Body of pancreas (tissue), 4 donors: ENCODE measurements at places on chromosomes 3 and 15.

DNA sequence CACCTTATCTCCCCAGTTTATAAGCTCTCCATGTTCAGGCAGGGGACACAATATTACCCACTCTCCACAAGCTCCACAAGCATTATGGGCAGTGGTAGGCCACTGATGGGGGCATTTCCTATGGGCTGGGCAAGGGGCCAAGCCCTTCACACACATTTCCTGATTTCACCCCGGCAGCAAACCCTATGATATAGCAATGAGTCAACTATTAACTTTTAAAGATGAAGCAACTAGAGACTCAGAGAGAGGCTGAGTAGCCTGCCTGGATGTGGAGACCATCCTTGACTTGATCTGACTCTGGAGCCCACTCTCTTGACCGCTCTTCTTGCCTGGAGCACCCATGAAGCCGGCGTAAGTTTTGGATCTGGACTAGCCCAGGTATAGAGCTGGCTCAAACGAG, 27.4 kb downstream of the FOXL2NB start:
- H3K4me1 ChIP-seq = no peaks in the 10 kb centered on the region
- no peak for DNase-seq
- no peak overlapping the region for H3K4me3 ChIP-seq
- no peaks in the 10 kb centered on the region for H3K36me3 ChIP-seq
- H3K27ac ChIP-seq = no peak overlapping the region
- H3K27me3 ChIP-seq = no peaks in the 10 kb centered on the region

GRCh38 chr3:32698506-32698905, 13.5 kb downstream of the CNOT10 start:
- H3K36me3 ChIP-seq = no peaks in the 10 kb centered on the region
- no peak overlapping the region for H3K27ac ChIP-seq
- H3K27me3 ChIP-seq = no peaks in the 10 kb centered on the region
- no peak for DNase-seq

DNA sequence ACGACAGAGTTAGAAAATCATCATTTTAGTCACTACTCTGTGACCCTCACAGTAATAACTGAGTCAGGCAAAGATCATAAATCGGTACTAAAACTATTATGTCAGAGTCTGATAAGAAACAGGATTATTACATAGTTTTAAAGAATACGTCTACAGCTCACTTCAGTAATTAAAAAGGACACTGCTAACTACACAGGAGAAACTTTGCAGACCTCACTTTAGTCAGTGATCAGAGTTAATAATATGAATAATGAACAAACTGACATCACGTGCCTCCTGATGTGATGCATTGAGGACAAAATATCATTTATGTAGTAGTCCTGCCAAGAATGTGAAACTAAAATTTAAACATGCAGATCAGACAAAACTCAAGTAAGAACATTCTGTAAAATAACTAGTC, 162.2 kb downstream of the PCCB start:
- DNase-seq = no peak
- H3K27ac ChIP-seq = no peak overlapping the region
- no peaks in the 10 kb centered on the region for H3K27me3 ChIP-seq
- no peak overlapping the region for H3K4me3 ChIP-seq
- no peaks in the 10 kb centered on the region for H3K4me1 ChIP-seq
- H3K36me3 ChIP-seq = no peaks in the 10 kb centered on the region

GRCh38 chr3:141482245-141482922, 4.4 kb upstream of the RASA2 start:
- no peak overlapping the region for H3K27ac ChIP-seq
- H3K4me1 ChIP-seq = peaks cover 11% of the 10 kb centered on the region

- no peaks in the 10 kb centered on the region for H3K36me3 ChIP-seq
- DNase-seq = no peak
- no peak overlapping the region for H3K4me3 ChIP-seq
- peak overlapping the region; percentile 25 for H3K27ac ChIP-seq
- H3K27me3 ChIP-seq = no peaks in the 10 kb centered on the region
- H3K4me1 ChIP-seq = peaks cover 83% of the 10 kb centered on the region
Measured at GRCh38 chr15:40096094-40096891, 12.4 kb downstream of the BMF start.

DNA sequence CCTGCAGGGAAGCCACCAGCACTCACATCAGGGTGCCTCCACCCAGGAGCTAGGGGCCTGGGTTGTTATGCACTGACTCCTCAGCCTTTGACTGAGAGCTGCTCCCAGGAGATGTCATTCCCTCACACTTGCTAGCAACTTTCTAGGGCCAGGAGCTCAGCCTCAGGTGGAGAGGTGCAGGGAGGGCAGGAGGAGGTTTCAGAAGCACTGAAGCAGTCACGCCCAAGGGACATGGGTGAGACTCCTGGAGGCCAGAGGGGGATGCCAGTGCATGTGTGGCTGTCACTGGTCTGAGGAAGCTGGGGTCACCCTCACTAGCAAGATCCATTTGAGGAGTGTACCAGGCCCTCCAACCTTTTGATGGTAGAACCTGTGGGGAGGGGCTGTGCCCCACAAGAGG, 271.2 kb downstream of the PLCL2 start:
- no peak overlapping the region for H3K4me3 ChIP-seq
- no peaks in the 10 kb centered on the region for H3K36me3 ChIP-seq
- H3K27me3 ChIP-seq = no peaks in the 10 kb centered on the region
- H3K4me1 ChIP-seq = no peaks in the 10 kb centered on the region
- DNase-seq = no peak

DNA sequence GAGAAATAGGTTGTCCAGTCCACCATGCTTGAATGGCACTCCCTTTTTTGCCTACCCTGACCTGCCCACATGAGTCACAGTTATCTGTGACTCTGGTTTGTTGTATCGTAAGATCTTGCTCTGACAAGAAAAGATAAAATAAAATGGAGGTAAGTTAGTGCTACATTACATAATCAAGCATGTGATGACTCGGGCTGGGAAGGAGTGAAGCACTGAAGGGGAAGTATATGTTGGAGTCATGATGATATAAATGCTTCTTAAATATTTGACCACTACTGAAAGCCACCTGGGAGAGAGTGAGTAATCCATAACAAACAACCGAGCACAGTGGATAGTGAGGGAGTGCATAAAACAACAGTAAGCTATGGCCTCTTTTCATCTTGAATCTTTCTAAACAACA, 124.4 kb downstream of the SHOX2 start:
- no peak overlapping the region for H3K27ac ChIP-seq
- H3K4me1 ChIP-seq = no peaks in the 10 kb centered on the region

DNA sequence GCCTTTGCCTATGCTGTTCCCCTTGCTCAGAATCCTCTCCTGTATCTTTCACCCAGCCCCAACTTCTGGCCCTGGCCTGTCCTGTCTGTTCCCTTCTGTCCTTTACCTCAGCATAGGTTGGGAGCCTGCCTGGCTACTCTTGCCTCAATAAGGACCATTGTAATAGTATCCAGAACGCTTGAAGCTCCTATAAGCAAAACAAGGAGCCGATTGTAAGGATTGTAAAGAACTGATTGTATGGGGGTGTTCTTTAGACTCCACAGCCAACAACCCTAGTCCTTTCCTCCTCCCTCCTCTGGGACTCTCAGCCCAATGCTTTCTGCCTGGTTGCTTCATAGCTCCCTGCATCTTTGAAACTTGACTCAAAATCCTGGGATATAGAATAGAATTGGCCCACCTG, 18.7 kb upstream of the RAD54L2 start:
- DNase-seq = no peak
- no peaks in the 10 kb centered on the region for H3K27me3 ChIP-seq
- H3K4me3 ChIP-seq = no peak overlapping the region

DNA sequence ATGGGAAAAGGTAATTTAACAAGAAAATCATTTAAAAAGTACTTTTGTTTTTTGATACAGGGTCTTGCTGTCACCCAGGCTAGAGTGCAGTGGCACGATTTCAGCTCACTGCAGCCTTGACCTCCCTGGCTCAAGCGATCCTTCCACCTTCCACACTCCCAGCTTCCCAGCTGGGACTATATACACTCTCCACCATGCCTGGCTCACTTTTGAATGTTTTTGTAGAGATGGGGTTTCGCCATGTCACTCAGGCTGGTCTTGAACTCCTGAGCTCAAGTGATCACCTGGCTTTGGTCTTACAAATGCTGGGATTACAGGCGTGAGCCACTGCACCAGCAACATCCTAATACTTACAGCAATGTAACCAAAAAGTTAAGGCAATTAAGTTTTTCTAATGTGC, 3.5 kb upstream of the ZBTB11 start:
- H3K36me3 ChIP-seq = peaks cover 19% of the 10 kb centered on the region
- DNase-seq = no peak
- peaks cover 43% of the 10 kb centered on the region for H3K4me1 ChIP-seq
- no peaks in the 10 kb centered on the region for H3K27me3 ChIP-seq

DNA sequence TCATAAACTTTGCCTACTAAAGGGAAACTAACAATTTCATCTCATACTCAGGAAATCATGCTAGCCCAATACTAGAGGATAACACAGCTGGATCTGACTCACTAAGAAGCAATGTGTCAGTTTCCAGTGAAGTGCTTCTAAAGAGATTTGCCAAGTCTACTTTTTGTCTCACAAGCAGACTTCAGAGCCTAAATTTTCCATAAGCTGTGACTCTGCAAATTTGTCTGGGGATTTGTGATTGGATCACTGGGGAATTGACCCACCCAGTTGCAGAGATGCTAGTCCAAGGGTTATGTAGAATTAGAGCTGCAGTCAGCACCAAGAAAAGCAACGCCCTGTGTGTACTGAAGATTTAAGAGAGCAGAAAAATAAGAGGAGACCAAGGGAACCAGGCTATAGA, 647.1 kb downstream of the NTRK3 start:
- H3K4me3 ChIP-seq = no peak overlapping the region
- no peak for DNase-seq
- no peaks in the 10 kb centered on the region for H3K27me3 ChIP-seq
- no peaks in the 10 kb centered on the region for H3K4me1 ChIP-seq

GRCh38 chr3:159640225-159640624, 348.4 kb upstream of the IL12A start:
- H3K4me1 ChIP-seq = no peaks in the 10 kb centered on the region
- no peak for DNase-seq
- H3K36me3 ChIP-seq = no peaks in the 10 kb centered on the region
- H3K4me3 ChIP-seq = no peak overlapping the region
- no peak overlapping the region for H3K27ac ChIP-seq
- no peaks in the 10 kb centered on the region for H3K27me3 ChIP-seq

DNA sequence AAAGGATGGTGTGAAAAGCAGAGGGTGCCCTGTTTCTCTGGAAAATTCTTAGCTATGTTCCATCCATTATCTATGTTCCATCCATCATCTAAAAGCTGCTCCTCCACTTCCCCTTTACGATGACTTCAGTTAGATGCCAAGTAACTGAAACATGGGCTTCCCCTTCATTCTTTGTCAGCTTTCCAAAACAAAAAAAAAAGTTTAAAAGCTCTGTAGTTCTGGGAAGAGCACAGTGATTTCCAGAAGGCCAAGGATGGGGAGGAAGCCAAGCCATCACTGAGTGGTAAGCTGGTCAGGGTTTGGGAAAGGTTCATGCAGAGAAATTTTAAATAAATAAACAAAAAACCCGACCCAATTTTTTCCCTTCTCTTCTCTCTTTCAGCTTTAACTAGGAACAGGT, 111.5 kb downstream of the CFAP44 start:
- H3K4me3 ChIP-seq = no peak overlapping the region
- DNase-seq = no peak

DNA sequence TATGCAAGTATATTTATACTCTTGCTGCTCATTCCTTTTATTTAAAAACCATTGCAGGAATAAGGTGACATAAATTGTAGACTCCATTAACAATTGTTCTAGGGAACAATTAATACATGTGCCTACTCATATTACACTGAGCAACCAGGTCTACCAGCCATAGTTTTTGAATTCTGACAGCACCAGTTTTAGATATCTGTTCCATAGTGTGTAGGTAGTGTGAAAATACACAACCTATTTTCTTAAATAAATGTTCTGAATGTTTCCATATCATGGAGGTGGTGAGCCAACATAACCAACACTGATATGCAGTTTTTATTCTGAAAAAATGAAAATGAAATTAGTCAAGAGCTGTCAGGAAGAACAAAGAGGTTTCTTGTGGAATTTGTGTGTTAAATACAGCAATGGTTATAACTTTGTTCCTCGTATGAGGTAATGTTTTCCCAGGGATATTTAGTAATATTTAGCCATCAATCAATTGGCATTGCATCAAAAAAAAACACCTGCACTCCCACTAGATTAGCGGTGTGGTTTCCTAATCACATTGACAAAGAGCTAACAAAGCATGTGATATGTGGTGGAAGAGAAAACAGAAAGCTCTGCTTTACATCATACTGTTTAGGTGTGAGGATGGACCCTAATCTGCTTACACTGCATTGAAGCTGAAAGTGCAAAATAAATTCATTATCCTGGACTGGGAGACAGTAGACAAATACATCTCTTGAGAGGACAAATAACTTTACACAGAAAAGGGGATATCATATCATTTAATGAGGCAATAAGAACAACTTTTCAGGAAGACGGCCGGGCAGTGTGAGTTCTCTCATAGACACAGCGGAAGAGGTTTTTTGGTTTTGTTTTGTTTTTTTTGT, 369.5 kb upstream of the THBS1 start:
- peaks cover 26% of the 10 kb centered on the region for H3K4me1 ChIP-seq
- no peaks in the 10 kb centered on the region for H3K36me3 ChIP-seq
- peak overlapping the region; percentile 83 for H3K27ac ChIP-seq
- DNase-seq = peak; percentile 36

- H3K27me3 ChIP-seq = no peaks in the 10 kb centered on the region
- no peak for DNase-seq
Measured at GRCh38 chr3:175103298-175103697, 244.2 kb downstream of the NAALADL2 start.

GRCh38 chr3:37974121-37975083, 16.2 kb upstream of the VILL start:
- DNase-seq = peak; percentile 83

- no peaks in the 10 kb centered on the region for H3K4me1 ChIP-seq
- H3K4me3 ChIP-seq = no peak overlapping the region
- DNase-seq = no peak
- H3K36me3 ChIP-seq = no peaks in the 10 kb centered on the region
- H3K27ac ChIP-seq = no peak overlapping the region
Measured at GRCh38 chr15:33757516-33758232, 210.6 kb upstream of the CHRM5 start.
